GM04503 (cell line): ENCODE measurements at places on chromosomes 4 and X.
A peak's percentile ranks its signal among the peaks of the same experiment; 100 is the strongest.

GRCh38 chr4:7826176-7826908, 113.3 kb downstream of the AFAP1 start:
- no peak for DNase-seq

DNA sequence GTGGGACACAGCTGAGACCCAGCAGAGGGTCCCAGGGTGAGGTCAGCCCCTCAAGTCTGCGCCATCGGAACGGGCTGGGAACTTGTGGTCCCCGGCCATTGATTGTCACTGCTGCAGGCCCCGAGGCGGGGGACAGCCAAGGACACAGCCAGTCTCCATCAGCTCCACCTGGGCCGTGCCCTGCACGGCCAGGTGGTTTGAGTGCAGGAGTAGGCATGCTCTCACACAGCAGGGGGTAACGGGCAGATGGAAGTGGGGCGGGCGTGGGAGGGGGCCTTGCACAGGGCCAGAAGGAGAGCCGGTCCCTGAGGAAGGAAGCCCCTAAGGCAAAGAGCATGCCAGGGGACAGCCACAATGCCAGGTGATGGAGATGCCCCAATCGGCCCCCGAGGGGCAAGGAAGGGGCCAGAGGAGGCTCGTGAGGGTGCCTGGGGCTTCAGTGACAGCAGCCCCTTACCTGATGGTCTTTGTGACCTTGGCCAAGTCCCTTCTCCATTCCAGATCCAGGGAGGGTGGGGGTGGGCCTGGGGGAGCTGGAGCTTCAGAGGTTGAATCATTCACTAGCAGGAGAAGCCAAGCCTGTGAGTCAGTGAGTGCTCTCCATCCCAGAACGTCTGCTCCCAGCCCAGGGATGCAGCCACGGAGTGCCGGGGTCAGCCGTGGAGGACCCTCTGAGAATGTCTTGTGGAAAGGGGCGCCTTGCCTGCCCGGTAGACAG, 2.3 kb downstream of the ATP2B3 start:
- DNase-seq = no peak

DNA sequence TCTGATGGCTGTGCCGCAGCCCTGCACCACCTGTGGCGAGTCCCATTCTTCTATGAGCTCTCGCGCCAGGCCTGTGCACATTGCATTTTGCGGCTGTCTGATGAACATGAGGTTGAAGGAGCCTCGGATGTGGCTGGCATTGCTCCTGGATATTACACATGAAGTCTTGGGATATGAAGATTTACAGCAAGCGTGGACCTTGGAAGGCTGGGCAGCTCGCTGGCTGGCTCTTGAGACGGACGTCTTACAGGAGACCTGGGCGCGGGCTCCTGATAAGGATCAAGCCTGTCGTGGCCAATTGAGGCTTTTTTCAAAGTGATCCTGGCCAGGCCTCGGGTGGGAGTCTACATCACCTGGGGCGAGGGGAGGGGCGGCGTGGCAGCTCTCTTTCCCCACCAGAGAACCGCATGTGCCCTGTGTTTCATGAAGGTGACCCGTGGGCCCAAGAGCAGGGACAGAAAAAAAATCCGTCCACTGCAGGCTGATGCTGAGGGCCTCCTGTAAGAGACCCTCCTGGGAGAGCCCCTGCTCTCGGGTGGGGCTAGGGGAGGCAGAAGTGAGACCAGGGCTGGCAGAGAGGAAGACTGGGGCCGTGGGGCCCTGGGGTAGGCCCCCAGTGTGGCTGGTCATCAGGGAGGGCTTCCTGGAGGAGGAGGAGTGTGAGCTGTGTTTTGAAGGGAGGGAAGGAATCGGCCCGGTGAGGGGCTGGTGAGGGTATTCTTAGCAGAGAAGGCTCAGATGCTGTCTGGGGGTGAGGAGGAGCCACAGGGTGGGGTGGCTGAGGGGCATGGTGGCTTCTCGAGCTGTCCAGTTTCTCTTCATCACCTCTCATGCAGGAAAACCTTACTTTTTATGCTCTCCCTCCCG, 23.6 kb downstream of the CPZ start:
- no peak for DNase-seq

DNA sequence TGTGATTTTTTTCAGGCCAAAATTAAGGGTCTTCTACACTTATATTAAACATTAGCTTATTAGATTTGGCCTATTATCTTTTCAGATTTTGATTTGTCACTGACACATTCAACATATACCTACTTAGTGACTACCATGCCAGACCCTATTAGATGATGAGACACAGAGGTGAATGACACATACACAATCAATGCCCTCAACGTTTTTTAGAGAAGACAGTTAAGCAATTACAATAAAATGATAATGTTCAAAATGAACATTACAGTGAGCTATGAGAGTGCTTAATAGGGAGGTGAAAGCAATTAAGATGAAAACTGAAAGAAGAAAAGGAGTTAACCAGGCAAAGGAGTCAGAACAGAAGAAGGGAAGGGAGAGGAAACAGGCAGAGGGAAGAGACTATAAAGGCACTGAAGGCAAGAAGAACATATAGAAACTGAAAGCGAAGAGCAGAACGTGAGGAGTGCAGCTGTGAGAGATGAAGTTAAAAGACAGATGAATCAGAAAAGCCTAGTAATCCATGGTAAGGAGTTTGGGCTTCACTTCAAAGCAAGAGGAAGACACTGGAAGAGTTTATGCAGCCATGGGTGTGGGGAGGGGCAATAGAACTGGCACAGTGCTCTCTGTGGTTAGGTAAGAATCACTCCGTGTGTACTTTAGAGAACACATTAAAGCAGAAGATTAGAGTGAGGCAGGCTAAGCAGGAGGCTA, 119.0 kb downstream of the REELD1 start:
- DNase-seq = peak; percentile 53

DNA sequence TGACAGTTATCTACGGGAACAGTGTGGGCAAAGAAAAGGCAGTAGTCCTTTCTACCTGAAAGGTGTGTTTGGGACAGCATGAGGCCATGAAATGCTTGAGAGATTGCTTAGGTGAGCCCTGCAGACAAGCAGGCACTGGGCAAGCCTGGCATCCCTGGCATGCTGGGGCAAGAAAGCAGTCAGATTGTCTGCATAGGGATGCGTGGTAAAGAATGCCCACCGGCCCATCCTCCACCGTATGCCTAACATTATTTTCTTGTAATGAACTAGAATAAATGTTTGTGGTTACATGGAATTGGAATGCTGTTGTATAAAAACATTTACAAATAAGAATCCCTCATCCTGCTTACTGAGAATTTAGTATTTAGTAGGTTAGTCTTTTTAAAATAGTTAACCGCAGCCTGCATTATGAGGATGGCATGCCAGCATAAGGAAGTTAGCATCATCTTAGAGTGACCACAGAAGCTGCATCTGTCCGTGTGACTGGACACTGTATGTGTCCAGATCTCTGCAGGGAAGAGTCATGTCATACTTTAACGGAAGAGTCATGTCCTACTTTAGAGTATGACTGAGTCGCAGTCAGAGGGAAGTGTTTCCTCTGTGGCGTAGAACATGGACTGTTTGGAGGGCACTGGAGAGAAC, 18.9 kb downstream of the ZBTB49 start:
- DNase-seq = peak; percentile 77
